ENCODE measurements at places on chromosomes 7 and 10. TPM values are rescaled to one million over a fixed set of nuclear protein-coding genes. Genes with fewer than 3 reads are reported as not detected.

The WIPF3 gene
- 3.3 TPM for total RNA-seq

The FGF8 gene
- total RNA-seq = not detected

DNA sequence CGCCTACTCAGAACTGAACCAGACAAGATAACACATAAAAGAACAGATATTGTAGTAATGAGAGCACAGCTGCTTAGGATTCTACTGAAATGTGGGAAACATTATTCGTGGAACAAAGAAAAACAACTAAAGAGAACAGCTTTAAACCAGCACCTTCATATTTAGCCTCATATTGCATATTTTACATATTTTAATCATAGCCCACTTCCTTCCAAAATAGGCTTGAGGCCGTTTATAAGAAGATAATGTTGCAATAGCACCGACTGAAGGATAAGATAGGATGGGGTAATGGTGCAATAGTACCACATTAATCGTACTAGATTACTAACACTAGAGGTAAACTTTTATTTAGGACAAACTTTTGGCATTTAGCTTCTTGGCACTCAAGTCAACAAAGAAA, 71.3 kb downstream of the KCND2 start:
- no peak for DNase-seq

- no peak for DNase-seq
These were observed 7.5 kb downstream of the GDI2 start for GRCh38 chr10:5805711-5806110.

The NAPEPLD gene
- 22.8 TPM for total RNA-seq

DNA sequence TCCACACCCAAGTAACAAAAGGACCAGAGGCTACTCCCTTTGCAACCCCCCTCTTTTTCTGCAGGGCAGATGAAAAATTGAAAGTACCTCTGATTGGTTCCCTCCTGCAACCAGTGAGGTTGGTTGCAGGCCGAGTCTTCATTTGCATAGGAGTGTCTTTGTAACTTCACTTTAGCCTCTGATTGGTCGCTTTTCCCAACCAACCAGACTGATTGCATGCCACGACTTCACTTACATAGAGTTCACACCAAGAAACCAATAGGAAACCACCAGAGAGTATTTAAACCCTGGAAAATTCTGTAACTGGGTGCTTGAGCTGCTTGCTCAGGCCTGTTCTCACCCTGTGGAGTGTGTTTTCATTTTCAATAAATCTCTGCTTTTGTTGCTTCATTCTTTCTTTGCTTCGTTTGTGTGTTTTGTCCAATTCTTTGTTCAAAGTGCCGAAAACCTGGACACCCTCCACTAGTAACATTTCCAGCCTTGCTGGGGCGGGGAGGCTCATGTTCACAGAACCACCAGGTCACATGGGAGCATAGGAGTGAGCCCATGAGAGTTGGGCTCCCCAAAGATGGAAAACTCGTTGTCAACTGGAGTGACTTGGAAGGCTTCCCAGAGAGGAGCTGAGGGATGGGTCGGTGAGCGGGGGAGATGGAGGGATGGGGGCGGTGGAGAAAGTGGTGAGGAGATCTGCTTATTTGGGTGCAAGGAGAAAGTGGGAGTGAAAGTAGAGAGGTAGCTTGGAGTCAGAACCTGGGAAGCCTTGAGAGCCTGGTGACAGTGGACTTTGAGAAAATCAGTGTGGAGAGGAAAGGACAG, 223.6 kb downstream of the GFRA1 start:
- no peak for DNase-seq

DNA sequence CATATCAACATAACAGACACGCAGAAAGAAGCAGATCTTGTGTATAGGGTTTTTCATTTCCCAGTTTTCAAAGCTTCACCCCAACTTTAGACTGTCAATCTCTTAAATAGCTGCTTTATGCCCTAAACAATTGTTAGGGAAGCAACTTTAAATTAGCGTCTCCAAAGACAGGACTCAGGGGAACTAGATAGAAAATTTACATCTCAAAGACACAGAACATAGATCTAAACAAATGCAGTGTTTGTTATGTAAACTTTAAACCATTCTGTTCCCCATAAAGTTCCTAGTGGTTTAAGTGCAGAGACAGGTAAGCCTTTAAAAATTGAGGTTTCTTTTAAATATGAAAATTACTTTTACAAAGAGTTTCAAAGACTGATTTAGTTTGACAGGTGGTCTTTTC, 379.2 kb upstream of the GHITM start:
- DNase-seq = no peak

DNA sequence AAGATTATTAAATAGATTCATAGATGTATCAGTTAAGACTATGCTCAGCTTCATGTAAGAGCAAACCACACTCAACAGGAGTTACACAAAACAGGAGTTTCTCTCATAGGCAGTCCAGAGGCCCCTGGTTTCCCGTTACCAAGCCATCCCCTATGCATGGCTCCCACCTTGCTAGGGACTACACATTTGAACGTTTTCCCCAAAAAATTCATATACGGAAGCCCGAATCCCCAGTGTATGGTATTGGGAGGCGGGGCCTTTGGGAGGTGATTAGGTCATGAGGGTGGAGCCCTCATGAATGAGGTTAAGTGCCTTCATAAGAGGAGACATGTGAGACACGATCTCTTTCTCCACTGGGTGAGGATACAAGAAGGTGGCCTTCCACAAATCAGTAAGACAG, 29.1 kb downstream of the RSU1 start:
- no peak for DNase-seq

- DNase-seq = no peak
These were observed 92.5 kb downstream of the COL13A1 start for GRCh38 chr10:69894156-69894555.

The ZNF398 gene
- 25.5 TPM for total RNA-seq

- DNase-seq = no peak
These were observed 140.1 kb downstream of the GLI3 start for GRCh38 chr7:42096681-42097561.

GRCh38 chr10:82628373-82628772, 753.4 kb downstream of the NRG3 start:
- DNase-seq = no peak

DNA sequence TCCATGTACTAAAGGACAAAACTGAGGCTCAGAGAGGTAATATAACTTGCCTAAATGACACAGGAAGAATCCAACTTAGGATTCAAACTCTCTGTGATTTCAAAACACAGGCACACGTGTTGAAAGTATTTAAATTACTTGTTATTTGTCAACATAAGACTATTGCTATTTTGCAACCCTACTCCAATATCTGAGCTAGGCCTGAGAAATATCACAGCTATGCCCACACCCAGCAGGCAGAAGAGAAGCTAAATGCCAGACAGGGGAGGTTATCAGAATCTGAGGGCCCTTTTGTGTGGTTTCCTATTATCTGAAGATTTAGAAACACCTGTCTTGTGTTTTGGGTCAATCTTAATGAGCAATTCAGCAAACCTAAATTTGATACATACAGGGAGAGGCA, 204.3 kb downstream of the ANK3 start:
- DNase-seq = no peak

- DNase-seq = no peak
These were observed 21.4 kb upstream of the SMC3 start for GRCh38 chr10:110546077-110546476.

DNA sequence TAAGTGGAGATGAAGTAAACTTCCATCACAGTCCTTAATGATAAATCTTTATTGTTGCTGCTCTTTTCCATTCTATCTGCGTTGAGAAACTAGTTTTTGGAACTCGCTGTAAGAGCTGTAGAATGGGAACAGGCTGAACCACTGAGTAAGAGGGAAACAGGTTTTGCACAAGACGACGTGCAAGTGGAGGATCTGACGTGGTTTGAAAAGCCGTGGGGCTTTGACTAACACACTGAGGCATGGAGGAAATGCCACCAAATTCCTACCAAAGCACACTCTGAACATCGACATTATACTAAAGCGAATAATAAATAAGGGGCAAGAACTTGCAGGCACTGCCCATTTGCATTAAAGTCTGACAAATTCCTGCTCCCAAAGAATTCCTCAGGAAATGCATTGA, 160.6 kb downstream of the KLF6 start:
- DNase-seq = no peak

- DNase-seq = no peak
These were observed 19.2 kb downstream of the OGDHL start for GRCh38 chr10:49742683-49743463.

DNA sequence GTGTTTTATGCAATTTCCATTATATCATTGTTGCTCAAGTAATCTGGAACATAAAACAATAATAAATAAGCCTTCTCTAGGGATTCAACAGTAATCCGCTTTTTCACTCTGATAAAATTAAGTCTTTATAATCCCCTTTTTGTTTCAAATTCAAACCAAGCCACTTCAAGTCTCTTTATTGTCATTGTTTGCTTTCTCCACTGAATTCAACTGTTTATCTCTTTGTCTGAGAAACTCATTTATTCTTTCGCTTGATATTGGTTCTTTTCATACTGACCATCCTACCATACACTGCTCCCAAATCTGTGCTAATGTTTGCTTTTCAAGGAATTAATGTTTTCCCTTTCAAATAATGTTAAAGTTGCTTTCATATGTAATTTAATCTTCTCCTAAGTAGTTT, 550.4 kb upstream of the PCDH15 start:
- DNase-seq = no peak

The GTPBP4 gene
- total RNA-seq = 39.6 TPM

DNA sequence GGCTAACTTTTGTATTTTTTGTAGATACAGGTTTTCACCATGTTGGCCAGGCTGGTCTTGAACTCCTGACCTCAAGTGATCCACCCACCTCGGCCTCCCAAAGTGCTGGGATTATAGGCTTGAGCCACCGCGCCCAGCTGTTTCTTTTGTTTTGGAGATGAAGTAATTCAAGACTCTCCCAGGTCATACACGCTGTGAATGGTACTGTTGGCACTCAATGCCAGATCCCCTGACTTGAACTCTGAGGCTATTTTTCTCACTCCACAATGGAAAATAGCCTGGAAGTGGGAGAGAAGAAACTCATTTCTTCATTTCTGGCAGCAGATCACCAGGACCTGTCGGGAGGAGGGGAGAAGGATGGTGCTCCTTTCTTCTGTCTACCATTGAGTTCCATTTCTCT, 32.4 kb downstream of the BLVRA start:
- DNase-seq = no peak

GRCh38 chr10:124696446-124697392, 47.5 kb downstream of the FAM53B start:
- DNase-seq = no peak

DNA sequence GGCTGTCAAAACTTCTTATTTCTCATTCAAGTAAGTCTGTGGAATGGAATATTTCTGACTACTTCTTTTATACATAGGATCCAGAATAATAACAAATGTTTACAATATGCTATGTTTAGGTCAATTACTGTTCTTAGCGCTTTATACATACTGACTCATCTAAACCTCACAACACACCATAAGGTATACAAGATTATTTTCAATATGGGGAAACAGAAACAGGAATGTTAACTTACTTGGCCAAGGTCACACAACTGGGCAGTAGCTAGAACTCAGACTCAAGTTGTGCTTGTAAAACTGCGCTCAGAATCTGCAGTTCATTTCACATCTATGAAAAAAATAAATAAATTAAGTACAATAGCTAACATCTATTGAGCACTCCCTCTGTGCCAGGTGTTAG, 168.0 kb downstream of the GNAI1 start:
- DNase-seq = no peak

GRCh38 chr10:51074238-51075028, at the start of gene PRKG1:
PRKG1 (plus strand) TSS chr10:51074487.
- DNase-seq = peak; percentile 62

The FBXL13 gene
- total RNA-seq = 3.5 TPM

Data from tibial nerve (tissue), 4 donors.